Fibroblast of skin of abdomen (primary cell): ENCODE measurements at places on chromosomes 2 and 18.

DNA sequence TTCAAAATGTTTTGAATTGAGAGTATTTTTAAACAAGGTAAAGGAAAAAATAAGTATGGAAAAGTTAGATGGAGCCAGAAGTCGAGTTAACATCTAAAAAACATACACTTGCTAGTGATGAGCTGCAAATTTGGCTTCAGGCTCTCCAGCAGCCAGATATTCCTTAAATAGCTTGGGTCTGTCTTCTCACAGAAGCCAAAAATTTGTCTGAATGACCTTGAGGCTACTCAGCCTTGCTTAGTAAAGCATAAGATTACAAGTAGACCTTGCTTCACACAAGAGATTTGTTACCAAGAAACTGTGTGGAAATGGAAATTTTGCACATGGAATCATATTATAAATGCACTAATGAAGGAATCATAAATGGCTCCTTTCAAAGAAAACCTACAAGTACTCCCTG lies 40.8 kb upstream of the GRB14 start:
- no peak for DNase-seq

DNA sequence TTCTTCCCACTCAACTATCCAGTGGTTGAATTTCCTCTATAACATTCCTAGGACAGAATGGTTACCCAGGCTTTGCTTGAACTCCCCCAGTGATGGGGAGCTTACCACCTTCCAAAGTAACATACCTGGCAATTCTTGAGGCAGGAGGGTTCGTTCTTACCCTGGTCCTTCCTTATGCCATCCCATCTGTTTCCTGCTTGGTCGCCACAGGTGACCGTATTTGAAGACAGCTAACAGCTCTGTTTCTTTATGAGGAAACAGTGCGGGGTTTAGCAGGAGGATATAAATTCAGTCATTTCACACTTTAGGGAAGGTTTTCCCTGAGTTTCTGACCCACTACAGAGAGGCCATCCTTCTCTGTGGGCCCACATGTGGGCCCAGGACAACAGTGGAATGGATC lies 42.6 kb downstream of the FOSL2 start:
- DNase-seq, result no peak

GRCh38 chr2:187580462-187581124 lies 26.4 kb upstream of the TFPI start:
- DNase-seq, result peak; percentile 69

- DNase-seq, result no peak
These were observed 219.6 kb downstream of the CYP26B1 start for GRCh38 chr2:71927757-71928715.

DNA sequence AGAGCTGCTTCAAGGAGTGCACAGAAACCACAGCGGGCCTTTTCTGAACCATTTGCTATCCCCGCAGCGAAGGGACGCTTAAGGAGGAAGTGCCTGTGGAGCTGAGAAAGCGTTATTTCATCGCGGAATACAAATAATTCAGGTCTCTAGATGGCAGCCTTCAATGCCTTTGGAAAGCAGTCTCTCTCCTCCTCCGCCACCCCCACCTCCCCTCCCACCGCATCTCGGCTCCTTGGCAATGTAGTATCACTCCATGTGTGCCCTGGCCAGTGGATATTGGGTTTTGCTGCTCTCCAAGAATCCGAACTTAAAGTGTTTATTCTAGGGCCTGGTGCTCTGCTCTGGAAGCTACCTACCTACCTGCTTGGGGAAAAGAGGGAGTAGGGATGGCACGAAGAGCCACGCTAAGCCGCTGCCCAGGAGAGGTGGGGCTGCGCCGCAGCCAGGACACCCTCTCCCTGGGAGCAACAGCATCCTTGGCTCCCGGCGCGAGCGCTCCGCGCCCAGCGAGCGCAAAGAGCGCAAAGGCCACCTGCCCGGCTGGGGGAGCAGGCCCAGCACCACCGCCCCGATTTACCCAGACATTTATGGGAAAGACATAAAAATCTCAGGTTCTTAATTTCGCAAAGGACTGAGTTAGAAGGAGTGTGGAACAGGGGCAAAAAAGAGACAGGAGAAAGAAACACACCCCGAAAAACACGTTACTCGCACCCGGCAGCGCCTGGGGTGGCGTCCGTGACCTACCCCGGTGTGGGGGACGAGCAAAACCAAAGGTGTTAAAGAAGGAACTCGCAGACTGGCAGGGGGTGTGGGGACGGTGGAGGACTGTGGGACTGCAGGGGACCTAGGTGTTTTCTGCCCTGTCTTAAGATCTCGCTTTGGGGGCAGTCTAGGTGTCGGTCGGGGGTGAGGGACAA lies 1.0 kb downstream of the SPHKAP start:
- DNase-seq, result peak; percentile 14

DNA sequence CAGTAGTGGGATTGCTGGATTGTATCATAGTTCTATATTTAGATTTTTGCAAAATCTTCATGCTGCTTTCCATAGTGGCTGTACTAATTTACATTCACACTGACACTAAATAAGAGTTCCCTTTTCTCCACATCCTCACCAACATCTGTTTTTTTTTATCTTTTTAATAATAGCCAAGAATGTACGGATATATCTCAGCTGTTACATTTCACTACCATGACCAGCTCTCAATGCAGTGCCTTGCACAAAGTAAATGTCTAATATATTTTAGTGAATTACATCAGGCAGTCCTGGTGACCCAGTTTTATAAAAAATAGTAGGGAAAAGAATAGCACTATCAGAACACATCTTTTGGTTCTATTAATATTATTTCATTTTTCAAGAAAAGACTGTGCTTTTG lies 161.8 kb downstream of the LNPK start:
- DNase-seq, result peak; percentile 73

DNA sequence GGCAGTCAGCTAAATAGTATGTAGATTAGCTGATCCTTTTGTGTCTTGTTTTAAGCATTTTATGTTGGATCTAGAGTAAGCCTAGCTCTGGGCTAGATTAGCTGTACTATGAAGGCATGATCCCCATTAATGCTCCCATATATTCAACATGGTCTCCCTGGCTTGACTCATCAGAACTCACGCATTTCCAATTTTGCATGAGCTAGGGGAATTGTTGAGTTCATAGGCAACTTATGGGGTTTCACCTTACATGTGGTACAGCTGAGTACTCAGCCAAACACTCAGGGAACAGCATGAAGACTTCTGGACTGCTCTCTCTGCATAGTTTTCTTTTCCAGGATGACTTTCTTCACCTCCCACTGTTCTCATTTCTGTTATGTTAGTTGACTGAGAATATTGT lies 248.2 kb downstream of the TMX3 start:
- DNase-seq, result no peak

DNA sequence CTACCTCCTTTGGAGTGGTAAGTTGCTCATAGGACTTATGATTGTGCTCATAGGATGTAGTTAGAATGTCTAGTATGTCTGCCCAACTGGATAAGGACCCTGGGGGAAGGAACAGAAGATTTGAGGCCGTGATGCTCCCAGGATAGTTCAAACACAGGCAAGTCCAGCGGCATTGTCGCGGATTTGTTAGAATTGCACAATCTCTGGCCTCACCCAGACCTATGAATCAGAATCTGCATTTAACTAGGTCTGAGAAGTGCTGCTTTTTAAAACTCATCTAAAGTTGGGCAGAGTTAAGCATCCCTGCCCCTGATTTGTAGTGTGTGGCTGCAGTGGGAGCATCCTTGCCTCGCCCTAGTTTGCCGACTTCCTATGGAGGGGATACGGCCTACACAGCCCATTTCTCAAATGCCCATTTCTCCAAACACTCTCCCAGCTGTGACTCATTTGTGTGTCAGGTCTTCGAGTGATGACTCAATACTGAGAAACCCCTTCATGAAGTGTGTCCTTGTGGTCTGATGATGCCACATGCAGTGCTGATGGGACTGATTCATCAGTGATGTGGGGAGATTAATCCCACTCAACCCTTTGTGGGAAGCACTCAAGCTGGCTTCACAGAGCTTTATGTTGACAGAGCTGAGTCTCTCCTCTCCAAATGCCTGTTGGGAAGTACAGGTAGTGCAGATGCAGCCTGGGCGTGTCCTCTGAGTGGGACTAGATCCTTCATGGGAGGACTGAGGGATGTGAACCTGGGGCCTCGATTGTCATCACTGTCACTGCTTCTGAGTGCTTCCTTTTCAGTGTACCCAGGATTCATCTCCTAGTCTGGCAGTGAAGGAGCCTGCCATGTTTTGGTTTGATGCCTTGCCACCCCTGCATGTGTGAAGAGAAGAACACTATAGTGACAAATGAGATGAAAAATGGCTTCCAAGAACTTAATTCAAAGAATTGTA lies 18.7 kb downstream of the SMIM21 start:
- DNase-seq, result peak; percentile 99

DNA sequence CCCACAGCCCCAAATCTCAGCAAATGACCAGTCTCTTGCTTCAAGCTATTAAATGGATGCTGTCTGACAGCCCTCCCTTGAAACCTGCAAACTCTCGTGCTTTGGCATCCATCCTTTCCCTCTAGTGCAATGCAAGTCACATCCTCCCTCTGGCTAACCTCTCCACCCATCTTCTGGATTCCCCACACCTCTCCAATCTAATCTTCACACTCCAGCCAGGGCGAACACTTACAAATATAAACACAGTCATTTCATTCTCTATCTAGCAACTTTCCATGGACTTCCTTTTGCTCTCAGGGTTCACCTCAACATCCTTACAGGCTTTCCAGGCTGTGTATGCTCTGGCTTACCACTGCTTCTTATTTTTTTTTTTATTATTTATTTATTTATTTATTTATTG lies 10.1 kb upstream of the NARS1 start:
- no peak for DNase-seq

- no peak for DNase-seq
These were observed 35.4 kb downstream of the TOGARAM2 start for GRCh38 chr2:29016504-29016903.

DNA sequence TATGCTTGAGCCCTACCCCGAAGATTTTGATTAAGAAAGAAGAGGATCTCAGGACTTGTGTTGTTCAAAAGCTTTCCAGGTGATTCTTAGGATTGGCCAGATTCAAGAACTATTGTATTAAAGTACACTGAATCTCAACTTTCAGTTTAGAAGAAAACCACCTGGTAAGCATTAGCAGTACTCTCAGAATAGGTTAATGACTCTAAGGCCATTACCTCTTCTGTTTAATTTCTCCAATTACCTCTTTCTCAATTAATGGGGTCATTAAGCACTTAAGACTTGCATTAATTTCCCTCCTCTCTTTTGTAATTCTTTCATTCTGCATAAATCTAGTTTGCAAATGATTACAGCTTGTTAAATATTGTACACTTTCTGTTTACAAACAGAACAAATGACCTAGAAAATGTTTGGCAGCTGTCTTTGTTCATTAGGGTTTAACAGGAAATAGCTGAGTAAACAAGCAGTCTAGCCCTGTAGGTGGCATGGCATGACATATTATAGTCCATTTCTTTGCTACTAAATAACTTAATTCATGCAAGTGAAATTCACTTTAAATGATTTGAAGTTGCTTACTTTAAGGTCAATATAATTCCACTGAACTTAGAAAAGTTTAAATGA lies 20.4 kb upstream of the TDRD15 start:
- no peak for DNase-seq

GRCh38 chr2:138373993-138374408 lies 127.6 kb upstream of the SPOPL start:
- peak; percentile 48 for DNase-seq

DNA sequence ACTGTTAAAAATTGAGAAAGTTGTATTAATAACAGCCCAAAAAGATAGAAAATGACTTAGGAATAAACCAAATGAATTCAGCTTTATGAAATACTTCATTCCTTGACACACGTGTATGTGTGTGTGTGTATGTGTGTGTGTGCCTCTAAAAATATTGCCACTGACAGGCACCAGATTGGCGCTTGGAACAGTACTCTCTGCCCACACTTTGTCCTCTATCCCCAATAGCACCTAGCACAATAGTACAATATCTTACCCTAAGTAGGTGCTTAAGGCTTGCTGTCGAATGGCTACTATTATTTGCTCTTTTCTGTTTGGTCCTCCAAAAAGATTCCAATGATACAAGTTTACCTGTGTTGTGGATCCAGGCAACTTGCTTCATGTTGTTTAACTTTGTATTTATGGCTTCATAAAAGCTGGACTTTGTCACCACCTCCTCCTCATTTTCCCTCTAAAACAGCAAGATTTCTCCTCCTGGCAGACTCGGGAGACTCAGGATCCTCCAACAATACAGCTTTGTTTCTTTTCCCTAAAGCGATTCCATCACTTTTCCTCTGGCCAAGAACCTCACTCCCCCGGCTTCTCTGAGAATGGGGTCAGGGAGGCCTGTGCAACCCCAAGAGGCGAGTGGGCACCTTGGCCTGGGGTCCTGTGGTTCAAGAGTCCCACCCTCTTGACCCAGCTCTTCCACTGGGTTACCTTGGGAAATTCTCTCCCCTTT lies 43.3 kb upstream of the LCLAT1 start:
- no peak for DNase-seq

DNA sequence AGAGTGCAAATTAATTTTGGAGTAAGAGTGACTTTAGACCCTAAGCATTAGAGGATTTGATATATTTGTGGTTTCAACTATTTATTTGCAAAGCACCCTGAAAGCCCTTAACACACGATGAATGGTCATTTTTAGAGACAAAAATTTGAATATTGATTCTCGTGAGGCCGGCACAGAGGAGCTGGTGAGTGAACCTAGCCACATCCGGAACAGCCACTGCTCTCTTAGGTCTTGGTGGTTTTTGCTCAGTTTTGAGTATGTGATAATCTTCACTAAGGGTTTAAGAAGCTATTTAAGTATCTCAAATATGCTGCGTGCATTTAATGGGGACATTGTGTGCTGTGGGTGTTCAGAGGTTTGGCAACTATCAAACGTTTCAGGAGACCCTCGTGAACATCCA lies 204.8 kb downstream of the TSN start:
- DNase-seq, result no peak

GRCh38 chr2:14516844-14517243 lies 115.7 kb upstream of the LRATD1 start:
- peak; percentile 98 for DNase-seq

DNA sequence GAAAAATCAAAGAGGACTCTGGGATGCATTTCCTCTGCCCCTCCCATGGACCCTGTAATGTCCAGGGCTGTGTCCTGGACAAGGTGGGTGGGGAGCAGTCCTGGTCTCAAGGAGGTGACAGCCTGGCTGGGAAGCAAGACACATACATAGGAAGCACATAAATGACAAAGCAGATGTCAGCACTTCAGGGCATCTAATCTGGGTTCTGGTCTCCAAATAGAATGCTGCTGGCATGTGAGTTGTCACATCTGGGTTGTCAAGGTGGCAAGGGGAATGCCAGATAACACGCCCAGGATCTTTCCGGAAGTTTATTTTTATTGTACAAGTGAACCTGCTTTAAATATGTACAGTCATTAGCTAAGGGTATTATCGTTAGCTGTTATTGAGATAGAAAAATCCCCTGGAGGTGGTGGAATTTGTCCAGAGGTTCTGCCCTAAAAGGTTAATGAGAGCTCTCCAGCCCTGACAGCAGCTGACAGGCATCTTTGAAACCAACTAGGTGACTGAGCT lies 5.6 kb downstream of the IL1F10 start:
- DNase-seq, result no peak

GRCh38 chr2:25894135-25894830 lies 16.0 kb upstream of the ASXL2 start:
- peak; percentile 33 for DNase-seq

GRCh38 chr18:26656431-26656943 lies 108.1 kb upstream of the KCTD1 start:
- no peak for DNase-seq
